ENCODE measurements at places on chromosomes 7 and 10.

DNA sequence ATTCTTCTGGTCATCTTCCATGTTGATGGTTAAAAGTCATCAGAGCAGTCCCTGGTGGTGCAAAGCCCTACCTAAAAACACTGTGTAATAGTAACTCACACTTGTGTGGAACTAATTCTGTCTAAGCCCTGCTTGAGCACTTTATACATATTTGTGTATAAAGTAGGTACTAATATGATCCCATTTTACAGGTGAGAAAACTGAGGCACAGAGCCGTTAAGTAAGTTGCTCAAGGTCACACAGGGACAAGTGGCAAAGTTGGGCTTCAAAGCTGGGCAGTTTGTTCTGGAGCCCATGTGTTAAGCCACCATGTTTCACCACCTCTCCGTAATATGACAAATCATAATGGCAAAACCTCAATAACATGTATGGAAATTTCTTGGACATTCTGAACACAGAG, 48.1 kb downstream of the BPGM start:
- no peak for DNase-seq

DNA sequence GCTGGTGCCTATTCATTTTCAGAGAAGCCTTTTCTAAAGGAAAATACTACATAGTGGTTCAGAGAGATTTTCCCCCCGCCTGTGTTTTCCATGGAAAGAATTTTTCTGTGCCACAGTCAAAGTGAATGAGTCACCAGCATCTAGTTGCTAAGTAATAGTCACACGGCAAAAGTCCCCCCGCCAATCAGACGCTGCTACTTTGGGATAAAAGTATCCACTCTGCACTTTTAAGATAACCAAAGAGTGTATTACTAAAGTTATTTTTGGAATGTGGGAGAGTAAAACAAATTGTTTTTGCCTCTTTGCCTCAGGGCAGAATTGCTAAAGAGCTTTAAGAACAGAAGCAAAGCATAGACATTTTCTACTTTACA, 23.5 kb downstream of the ABLIM1 start:
- no peak for DNase-seq

DNA sequence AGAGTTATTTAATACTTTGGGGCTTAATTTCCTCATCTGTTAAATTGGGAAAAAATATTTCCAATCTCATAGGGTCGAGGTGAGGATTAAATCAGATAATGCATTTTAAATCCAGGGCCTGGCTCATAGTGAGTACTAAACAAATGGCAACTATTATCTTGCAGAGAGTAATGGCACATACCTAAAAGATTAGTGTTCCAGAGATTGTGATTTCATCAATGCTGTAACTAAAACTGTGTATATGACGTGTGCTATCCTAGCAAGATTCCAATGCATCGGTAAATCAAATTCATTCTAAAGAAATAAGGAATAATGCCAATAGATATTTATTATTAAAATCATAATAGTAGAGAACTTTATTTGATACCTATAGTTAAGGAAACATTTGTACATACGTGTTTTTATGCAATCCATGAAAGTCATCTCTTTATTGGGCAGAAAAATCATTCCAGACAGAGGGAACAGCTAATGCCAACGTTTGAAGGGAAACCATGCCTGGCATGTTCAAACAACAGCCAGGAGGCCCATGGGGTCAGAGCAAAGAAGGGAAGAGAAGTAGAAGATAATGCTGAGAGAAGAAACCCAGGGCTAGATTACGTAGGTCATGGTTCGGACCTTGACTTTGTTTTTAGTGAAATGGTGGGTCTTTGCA, 174.8 kb upstream of the AGR3 start:
- DNase-seq = no peak

DNA sequence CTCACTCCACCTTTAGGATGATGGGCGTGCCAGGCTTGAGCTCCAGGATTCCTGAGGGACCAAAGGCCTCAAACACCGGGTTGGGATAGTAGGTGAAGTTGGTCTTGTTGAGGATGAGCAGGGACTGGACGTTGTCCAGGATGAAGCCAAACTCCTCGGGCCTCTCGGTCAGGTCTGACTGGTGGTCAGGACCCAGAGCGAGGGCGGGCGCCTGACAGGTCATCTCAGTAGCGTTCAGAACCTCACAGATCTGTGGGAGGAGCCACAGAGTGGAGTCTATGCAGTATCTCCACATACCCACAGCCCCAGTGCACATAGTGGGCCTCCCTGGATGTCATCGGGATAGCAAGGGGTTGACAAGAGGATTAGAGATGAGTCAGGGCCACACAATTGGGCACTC, 394.9 kb downstream of the PLXNA4 start:
- no peak for DNase-seq

DNA sequence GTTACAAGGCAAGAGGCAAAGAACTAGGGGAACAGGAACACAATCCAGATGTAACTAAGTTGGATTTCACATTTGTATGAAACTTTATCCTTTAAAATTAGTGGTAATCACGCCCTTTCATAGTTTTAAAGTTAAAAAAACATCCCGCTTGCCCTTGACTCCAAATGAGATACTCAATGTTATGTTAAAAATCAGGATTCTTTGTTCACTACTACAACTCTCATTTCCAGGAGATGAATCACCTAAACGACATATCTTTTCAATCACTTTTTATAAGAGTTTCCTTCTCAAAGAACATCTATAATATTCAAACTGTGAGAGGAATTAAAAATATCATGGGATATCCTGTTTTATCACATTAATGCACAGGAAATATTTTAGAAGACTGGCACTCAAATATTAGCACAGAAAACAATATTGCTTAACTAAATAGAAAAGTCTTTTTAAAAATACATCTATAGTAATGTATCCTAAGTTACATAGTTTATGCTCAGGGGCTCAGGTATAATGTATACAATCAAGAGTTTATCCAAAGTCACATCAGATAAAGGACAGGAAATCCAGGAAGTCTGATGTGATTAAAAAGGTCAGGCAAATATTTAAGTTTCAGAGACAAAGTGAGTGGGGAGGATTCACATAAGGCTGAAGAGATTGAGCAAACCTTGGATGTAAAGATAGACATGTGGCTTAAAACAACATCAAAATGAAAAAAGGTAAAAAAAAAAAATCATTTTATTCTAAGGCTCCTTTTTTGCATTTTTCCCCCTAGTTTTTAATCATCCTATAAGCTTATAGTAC, 41.9 kb downstream of the CADPS2 start:
- no peak for DNase-seq

GRCh38 chr10:105857268-105858264, 1216.5 kb downstream of the SORCS3 start:
- DNase-seq = no peak

DNA sequence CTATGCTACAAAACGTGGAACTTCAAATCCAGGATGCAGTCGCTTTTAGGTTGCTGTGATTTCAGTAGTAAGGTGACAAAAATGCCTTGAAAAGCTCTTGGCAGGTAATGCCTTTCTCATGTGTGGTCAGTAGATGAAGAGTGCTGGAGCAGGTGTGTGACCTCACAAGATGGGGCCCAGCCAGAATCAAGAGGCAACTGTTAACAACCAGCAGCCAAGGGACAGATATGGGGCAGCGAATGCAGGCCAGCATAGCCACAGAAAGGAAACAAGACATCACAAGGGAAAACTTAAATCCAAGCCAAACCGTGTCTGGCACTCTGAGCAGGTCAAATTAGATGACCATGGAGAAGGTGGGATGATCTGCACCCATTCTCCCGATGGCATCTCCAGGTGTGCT, 12.3 kb downstream of the HUS1 start:
- no peak for DNase-seq

DNA sequence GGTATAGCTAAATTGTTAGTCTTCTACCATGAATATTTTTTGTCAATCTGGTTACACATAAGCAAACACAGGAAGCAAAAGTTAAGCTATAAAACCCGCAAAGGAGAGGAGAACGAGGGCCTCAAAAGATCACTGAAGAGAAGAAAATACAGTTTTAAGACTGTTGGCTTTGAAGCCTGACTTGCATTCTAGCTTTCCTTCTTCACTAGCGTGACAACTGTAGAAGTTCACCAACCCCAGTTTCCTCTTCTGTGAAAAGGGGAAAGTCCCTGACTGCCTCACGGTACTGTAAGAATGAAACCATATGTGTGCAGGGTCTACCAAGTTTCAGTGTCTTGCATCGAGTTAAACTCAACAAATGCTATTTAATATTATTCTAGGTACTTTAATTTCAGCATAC, 7.5 kb upstream of the LRRN3 start:
- no peak for DNase-seq

GRCh38 chr7:79293655-79294142, 159.8 kb downstream of the MAGI2 start:
- DNase-seq = no peak

DNA sequence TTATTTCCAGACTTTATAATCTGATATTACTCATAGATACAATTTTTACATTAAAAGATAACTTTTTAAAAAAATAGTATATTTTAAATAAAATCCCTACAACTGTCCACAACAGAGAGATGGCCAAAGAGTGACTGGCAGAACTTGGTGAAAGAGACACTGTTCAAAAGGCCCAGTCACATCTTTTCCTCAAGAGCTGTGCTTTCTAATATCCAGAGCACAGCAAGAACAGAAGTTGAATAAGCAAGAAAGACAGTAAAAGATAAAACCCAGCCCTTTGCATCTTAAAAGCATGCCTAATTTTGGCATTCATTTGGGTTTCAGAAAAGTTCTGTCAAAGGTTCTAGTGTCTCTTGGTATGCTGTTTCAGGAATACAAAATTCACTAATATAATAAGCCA, 6.9 kb downstream of the WASL start:
- no peak for DNase-seq

DNA sequence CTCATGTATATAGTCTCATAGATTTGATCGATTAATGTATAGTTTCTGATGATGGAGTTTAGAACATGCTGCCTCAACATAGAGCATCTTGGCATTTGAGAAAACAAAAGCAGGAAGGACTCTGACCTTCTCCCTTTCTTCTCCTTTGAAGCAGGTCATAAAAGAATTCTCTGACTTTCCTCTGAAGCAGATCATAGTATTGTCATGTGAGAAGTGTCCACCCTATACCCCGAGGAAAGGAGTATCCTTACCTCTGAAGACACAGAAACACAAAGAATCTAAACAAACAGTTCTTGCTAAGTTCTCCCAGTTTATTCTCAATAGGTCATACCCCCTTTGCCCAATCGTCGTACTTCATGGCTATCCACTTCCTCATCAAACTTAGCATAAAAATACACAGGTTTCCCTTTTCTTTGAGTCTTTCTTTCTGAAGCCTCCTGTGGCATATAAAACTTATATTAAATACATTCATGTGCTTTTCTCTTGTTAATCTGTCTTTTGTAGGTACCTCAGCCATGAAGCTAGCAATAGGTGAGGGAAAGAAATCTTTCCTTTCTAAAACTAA, 194.9 kb downstream of the REEP3 start:
- no peak for DNase-seq

- no peak for DNase-seq
These were observed 43.8 kb downstream of the DPCD start for GRCh38 chr10:101631821-101632475.

- no peak for DNase-seq
These were observed 116.4 kb downstream of the PTEN start for GRCh38 chr10:87979847-87980246.

- no peak for DNase-seq
These were observed 114.8 kb downstream of the JAZF1 start for GRCh38 chr7:28065721-28066285.

DNA sequence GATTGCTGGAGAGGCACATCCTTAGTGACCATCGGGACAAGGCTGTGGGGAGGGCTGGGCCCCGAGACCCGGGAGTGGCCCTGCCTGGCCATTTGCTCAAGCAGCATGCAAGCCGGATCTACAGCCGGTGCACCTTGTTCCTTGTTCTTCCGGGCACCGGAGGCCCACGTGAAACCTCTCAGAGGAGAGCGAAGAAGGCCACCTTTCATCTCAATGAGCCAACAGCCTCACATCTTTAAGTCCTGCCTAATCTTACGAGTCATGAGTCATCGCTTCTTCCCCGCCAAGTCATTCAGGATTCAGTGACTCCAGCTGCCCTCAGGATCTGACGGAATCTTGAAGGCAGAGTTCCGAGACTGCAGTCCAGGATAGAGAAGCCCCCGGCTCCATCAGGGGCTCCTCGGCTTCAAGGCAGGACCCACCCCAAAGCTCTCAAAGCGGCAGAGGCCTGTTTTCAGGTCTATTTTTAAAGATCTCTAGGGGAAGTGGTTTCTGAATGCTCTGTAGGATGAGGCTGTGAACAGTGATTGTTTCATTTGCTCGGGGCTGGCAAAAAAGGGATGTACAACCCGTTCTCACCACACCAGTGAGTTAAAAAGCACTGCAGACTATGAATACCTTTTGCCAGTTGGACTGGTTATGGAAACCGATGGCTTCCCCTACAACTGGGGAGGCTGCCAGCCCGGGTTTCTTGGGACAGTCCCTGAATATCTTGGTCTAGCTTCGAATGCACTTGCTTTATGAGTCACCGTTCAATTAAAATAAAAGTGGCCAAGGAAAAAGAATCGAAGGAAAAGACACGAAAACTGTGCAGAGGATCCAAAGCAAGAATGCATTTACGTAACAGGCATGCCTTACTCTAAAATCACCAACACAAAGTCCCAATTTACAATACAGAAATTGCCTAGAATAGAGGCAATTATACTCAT, 57.2 kb upstream of the ECHDC3 start:
- DNase-seq = peak; percentile 82

- DNase-seq = no peak
These were observed 6.8 kb upstream of the RASSF4 start for GRCh38 chr10:44952779-44953231.

DNA sequence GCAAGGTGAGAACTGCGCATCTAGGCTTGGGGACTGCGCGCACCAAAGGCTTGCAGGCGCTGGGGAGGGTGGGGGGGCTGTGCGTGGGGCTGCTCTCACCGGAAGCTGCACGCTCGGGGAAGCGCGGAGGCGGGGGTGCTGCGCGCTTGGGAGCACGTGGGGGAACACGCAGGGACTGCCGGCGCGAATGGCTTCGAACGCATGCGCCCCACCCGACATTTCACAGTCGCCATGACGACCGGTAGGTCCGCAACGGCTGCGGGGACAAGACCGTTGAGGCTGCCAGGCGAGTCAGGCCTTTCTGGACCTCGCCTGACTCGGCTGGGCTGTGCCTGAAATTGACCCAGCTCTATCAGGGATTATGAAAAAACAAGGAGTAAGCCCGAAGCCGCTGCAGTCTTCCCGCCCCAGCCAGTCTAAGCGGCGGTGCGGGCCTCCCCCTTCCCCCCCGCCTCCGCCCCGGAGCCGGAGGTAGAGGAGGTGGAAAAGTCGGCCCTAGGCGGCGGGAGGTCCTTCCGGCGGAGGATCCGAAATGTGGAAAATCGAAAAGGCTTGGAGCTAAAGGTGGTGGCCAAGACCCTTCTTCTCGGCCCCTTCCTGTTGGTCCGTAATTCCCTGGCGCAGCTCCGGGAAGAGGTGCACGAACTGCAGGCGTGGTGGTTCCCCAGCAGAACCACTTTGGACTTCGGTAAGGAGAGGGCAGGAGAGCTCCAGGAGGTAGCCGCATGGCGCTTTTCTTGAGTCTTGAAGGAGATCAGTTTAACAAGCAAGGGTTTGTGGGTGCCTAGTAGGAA, 34.9 kb upstream of the STEAP1 start:
- DNase-seq = peak; percentile 69
